ENCODE measurements at places on chromosomes 11 and 22.

- DNase-seq = no peak
These were observed 578 bp upstream of the PARVG start for GRCh38 chr22:44179989-44180705.

DNA sequence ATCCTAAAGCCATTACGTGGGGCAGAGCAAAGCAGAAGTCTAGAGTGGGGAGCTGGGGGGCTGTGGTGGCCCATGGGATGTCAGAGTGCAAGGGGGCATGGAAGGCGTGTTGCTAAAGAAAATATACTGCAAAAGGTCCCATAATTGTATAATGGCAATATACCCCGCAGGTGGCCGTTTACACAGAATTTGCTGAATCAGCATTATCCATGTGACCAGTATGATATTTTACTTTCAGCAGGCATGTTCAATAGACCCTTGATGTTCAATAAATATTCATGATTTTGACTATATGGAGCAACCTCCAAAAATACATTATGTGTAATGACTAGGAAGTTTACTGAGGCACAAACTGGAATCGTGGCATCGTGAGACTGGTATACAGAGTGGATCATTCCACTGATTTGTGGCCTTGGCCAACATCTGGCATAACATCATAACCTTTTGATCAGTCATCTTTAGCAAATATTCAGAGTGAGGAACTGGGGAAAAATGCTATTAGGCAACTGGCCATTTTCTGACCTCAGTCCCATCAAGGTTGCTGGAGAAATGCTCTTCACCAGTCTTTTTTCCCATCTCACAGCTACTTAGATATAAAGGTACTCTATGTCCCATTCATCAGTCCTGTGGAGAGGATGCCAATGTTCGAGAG is 29.3 kb upstream of the PPP2R1B start:
- DNase-seq = no peak

- no peak for DNase-seq
These were observed 71.9 kb upstream of the PPARA start for GRCh38 chr22:46078241-46079092.

DNA sequence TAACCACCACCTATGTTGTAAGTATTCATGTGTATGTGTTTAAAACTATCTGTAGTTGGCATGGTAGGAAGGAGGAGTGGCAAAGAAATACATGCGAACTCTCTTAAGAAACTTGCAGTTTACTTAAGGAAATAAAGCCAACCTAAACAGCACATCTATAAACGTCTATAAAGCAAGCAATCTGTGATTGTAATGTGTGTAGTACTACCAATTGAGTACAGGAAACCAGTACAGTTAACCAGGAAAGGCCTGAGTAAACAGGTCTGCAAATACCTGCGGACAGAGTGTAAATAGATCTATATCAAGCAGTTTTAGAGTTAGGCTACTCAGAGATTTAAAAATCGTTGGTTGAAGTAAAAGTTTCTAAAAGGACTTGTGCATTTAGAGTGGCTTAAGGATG is 59.5 kb upstream of the AMOTL1 start:
- no peak for DNase-seq

DNA sequence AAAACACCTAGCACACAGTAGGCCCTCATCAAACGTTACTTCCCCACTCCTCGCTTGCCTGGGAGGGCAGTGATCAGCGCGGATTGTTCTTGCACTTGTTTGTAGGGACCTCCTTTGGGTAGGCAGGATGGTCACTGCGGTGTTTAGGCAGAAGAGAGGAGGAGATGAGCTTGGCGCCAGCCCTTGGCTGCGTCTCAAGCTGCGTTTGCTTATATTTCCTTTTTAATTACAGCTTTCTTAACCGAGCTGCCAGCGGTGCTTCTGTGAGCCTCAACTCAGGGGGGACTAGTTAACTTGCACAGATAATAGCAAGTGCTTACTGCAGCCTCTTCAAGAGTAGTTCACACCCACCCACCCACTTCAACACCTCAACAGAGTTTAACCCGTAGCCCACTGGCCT is 15.1 kb downstream of the IFT27 start:
- no peak for DNase-seq

- DNase-seq = no peak
These were observed 338.4 kb downstream of the MN1 start for GRCh38 chr22:27463121-27463660.

GRCh38 chr11:34512840-34513681 is 533 bp downstream of the ELF5 start:
- peak; percentile 20 for DNase-seq

- DNase-seq = no peak
These were observed 98.9 kb downstream of the PGR start for GRCh38 chr11:101030692-101031091.

DNA sequence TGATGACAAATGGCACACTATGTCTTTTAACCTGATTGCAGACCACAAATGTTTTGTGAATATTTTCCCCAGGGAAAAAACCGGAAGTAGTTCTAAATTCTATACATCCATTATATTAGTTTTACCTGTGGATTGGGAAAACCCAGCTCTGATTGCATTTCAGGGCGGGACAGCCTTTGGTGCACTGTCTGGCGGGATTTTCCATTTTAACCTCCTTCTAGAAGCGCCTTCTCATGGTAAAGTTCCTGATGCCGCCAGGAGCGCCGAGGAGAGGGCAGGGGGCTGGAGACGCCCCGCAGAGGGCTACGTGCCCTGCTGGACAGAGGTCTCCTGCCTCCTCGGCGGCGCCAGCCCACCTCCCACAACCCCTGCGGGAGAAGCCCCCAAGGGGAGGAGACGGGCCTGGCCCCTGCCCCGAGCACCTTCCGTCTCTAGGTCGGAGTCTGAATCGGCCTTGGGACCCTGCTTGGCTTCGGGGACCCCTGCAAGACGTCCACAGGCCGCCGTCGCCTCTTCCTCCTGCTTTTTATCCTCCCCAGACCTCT is 1.2 kb upstream of the P2RX6 start:
- DNase-seq = no peak

GRCh38 chr11:19938866-19939265 is 221.4 kb downstream of the DBX1 start:
- no peak for DNase-seq

DNA sequence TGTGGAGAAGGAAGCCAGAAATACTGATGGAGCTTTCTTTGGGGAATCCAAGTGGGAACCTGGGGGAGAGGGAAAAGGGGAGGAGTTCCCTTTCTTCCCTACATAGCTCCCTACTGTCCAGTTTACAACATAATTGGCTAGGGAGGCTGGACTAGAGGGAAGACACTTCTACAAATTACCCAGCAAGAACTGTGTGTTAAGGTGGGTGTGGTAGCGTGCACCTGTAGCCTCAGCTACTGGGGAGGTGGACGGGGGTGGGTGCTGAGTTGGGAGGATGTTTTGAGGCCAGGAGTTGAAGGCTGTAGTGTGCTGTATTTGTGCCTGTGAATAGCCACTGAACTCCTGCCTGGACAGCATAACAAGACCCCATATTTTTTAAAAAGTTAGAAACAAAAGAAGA is 74.0 kb downstream of the NAV2 start:
- no peak for DNase-seq

DNA sequence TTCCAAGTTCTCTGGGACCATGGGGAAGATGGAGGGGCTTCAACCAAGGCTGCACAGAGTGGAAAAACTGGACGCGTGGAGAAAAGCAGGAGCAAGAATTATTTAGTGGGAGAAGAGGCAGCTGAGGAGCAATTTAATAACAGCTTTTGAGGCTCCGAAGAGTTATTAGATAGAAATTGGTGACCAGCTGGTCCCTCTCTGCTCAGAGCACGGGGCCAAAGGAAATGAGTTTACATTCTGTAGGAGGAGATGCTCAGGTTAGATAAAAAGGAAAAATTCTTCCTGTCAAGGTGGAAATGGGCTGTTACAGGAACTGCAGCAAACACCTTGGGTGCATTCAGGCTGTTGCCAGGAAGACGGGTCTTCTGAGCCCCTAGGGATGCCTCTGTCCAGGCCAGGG is 47.0 kb upstream of the GALNT18 start:
- no peak for DNase-seq

DNA sequence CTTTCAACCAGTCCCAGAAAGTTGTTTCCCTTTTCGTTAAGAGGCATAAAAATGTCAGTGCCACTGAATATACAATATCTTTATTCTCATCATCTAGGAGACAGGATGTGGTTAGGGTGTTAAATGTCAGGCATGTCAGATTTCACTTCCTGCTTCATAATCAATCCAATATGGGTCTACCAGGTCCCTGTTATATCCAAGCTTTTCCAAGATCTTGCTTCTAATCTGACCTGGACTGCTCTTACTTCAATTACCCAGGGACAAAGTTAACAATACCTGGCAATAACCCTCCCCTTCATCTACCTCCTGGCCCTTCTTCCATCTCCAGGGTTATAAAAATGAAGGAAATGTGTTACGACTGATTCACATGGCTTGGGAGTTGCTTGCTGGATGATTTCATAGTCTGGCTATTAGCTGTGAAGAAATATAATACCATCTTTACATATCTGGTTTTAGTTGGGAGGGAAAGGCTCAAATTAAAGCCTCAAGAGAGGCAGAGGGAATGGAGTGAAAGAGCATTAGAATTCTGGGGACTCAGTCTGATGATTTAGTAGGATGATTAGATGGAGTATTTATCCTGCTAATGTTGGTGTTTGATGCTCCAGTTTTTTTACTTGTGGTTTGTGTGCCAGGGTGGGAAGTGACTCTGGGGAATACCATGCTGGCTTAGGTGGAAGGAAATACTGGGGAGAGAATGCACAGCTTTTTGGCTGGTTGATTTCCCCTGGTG is 534.3 kb downstream of the ETS1 start:
- no peak for DNase-seq

- DNase-seq = no peak
These were observed 5.9 kb upstream of the ME3 start for GRCh38 chr11:86678296-86678695.

GRCh38 chr22:24997023-24997422 is 44.5 kb downstream of the KIAA1671 start:
- DNase-seq = no peak

DNA sequence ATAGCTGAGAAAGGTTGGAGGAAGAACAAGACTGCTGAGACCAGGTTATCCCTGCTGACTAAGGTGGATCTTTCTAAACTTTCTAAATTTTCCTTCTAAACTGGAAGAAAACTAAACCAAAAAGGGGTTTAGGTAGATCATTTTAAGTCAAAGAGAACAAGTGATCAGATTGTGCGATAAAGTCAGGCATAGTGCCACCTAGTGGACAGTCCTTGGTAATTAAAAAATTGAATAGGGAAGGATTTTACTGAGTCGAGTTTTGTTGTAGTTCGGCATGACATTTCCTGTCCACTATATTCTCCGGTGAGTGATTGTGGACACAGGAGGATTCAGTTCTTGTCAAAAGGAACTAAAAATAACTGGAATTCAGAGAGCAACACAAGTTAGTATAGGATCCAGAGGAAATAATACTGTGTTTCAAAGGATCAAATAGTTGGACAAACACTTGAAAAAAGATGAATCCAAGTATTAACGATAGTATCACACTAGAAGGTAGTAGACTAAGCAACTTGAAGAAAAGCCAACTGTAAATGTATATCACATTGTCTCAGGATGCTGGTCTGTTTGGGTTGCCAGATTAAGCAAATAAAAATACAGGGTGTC is 1236.4 kb downstream of the FAM181B start:
- no peak for DNase-seq

DNA sequence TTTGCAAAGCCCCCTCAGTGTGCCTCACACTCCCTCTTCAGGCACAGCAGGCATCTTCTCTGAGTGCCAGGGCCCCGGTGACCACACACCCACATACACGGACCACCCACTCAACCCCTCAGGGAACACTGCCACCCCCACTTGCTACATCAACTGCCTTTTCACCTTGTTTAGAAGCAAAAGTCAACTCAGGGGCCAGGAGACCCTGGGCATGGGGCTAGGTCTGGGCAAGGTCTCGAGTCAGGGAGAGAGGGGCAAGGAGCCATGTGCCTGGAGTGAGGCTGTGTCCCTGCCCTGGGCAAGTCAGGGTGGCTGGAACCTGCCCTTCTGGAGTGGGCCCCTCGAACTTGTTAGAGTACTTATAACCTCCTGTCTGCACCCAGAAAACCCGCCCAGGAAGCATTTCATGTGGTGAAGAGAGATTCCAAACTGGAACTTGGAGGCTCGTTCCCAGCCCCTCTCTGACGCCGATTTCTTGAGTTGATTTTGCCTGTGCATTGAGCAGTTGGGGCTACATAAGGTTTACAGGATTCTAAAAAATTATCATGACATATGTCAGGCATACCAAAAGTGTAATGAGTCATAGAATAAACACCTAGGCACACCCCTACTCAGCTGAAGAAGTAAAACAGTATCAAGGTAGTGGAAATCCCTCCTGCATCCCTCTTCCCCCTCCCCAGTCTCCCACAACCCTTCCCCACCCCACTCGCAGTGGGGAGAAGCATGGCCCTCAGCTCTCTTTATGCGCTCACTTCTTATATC is 74.3 kb downstream of the MYEOV start:
- no peak for DNase-seq

- peak; percentile 31 for DNase-seq
These were observed 18.9 kb downstream of the AP1B1 start for GRCh38 chr22:29369460-29369859.

DNA sequence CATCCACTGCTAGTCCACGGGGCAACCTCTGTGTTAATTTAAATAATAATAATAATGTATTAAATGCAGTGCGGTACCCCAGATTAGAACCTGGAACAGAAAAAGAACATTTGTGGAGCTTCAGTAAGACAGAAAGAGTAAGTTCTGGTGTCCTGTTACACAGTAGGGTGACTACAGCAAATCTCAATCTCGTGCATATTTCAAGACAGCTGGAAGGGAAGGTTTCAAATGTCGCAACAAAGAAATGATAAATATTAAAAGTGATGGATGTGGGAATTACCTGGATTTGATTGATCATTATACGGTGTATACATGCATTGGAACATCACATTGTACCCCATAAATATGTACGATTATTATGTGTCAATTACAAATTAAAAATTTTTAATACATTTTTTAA is 1.7 kb upstream of the RAC2 start:
- no peak for DNase-seq

GRCh38 chr22:44195189-44195871 is 14.6 kb downstream of the PARVG start:
- DNase-seq = no peak

GRCh38 chr11:79200398-79201070 is 240.3 kb downstream of the TENM4 start:
- DNase-seq = no peak

DNA sequence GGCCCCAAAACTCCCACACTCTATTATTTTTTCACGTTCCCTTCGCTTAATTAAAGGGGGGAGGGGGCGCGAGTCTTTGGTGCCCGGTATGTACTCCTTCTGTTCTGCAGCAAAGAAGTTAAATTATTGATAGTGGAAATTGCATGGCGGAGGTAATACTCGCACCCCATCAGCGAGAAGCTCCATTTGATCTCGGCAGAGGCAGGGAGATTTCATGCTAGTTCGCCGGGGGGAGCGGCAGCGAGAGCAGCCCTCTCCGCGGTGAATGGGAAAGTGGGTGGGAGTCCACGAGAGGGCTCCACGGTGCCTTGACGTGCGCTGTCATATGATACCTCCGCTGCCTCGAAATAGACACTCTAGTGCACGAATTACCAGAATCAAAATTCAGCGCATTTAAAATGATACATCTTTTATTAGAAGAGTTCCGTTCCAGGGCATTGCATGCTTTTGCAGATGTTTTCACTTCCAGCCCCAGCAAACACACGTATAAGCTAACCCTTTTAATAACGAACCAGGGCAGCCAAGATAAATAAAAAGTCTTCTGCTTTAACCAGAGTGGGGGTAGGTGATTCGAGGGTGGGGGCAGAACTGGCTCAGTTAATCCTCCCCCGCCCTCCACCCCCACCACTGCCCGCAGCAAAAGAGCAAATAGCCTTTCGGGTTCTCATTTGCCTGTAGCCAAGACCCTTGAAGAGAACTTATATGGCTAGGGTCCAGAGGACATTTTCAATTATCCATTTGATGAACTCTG is 1.3 kb upstream of the BDNF start:
- DNase-seq = no peak

- no peak for DNase-seq
These were observed 5.8 kb upstream of the UBQLNL start for GRCh38 chr11:5522308-5522707.

Data from substantia nigra (tissue), 51 donors.